ENCODE measurements at places on chromosomes 6 and 20.

DNA sequence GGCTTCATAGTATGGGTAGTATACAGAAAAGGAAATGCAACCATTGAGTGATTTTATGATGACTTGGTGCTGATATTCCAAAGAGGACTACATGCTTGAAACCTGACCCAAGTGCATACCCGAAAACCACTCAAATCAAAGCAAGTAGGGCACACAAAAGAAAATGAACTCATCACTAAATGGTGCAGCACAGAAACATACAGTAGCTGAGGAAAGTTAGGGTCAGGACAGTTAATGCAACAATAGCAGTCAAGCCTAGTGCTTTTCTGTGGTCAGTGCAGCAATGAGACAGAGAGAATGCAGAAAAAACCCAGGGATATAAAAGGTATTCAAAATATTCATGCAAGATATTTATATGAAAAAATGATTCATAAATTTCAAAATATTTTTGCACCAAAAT, 711.1 kb downstream of the EPHA7 start:
- DNase-seq: no peak

GRCh38 chr6:97841763-97842162, 558.7 kb upstream of the MMS22L start:
- DNase-seq: no peak

GRCh38 chr20:48431653-48432493, 395.9 kb downstream of the PREX1 start:
- DNase-seq: no peak

- no peak for DNase-seq
Observed at GRCh38 chr6:73042892-73043291, 182.4 kb downstream of the KHDC1L start.

DNA sequence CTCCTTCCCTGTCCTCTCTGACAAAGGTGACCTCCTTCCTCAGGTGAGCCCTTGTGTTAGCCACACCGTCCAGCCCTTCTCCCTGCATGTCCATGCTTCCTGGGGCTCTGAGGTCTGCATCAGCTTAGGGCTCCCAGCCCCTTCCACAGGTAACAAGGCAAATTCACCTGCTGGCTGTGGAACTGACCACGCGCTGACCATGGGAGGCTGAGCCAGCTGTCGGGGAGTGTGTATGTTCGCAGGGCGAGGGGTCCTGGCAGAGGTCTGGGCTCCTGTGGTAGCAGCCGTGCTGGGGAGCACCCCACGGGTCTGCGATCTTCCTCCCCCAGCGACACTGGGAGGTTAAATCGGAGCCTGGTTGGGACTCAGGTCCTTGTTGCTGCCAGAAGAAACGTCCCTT, 136.7 kb downstream of the PHACTR3 start:
- DNase-seq: no peak

DNA sequence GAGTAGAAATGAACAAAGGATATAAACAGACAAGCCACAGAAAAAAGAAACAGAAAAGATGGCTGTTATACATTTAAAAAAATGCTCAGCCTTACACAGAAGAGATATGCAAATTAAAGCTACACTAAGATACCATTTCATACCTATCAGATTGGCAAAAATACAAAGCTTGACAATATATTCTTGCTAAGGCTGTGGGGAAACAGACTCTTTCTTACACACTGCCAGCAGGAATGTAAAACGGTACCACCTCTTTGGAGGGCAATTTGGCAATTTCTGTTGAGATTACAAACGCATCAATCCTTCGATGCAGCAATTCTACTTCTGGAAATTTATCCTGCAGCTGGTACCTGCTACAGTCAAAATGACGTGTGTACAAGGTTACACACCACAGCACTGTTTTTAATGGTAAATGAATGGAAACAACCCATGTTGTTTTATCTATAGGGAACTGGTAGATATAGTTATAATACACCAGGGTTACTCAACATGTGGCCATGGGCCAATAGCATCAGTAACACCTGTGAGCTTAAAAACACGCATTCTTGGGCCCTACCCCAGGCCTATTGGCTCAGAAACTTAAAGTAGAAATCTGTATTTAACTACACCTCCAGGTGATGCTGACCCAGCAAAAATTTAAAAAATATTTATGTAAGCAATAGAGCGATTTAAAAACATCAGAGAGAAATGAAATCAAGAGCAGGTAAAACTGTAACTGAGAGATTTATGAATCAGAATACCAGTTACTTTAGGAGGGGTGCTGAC, 53.3 kb downstream of the TRAM2 start:
- peak; percentile 23 for DNase-seq

- DNase-seq: no peak
Observed at GRCh38 chr6:166507809-166508564, 78.5 kb downstream of the RAMACL start.

DNA sequence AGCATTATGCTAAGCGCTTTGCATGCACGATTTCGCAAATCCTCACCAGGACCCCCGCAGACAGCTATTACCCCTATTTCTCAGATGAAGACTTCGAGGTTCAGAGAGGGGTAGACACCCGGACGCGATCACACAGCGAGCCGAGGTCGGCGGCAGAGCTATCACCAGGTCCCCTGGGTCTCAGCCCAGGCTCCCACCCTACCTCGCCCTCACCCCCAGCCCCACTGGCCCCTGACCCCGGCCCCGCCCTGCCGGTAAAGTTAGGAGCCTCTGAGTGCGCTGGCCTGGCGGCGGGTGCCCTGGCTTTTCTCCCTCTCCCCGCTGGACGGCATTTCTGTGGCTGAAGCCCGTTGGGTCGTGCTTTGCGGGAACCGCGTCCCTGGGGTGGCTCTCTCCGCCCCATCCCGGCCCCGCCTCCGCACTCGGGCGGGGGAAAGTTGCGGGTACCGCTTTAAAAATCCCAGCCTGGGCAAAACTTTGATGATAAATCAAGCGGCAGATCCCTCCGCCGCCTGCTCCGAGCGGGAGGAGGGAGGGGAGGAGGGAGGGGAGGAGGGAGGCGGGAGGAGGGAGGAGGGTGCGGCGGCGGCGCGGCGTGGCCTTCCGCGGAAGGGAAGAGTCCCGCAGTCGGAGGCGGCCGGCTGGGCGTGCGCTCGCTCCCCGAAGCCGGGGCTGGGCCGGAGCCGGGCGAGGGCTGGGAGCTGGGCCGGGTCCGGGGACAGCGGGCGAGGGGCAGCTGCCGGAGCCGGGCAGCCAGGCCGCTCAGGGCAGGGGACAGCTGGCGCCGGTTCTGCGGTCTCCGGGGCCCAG, at the start of gene VSTM2L:
VSTM2L (plus strand) TSS at position 624 of the 810 bp plus-strand sequence. CDS start 224 bp downstream, outside the sequence.
- peak; percentile 8 for DNase-seq

DNA sequence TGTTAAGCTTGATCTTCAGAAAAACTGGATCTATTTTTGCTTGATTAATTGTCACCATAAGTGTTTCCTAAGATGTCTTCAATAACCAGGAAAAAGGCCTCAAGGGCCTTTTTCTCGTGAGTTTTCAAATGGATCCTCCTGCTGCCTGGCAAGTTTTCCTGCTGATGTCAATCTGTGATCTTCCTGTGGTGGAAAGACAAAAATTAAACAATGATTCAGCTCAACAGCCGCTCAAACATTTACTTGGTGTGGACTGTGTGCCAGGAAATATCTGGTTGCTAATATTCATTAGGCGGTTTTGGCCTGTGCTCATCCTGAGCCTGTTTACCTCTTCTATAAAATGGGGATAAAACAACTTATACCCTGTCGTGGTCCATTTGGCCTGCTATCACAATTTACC, 35.4 kb upstream of the SSTR4 start:
- no peak for DNase-seq

DNA sequence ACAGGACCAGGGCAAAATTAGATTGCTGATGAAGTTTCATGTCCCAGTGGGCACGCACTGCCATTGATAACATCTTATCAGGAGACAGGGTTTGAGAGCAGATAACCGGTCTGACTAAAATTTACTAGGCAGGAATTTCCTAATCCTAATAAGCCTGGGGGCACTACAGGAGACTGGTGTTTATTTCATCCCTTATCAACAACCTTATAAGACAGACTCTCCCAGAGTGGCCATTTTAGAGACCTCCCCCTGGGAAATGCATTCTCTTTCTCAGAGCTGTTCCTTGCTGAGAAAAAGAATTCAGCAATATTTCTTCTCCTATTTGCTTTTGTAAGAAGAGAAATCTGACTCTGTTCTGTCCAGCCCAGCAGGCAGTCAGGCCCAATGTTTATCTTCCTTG, 423.4 kb upstream of the IMPG1 start:
- DNase-seq: no peak

DNA sequence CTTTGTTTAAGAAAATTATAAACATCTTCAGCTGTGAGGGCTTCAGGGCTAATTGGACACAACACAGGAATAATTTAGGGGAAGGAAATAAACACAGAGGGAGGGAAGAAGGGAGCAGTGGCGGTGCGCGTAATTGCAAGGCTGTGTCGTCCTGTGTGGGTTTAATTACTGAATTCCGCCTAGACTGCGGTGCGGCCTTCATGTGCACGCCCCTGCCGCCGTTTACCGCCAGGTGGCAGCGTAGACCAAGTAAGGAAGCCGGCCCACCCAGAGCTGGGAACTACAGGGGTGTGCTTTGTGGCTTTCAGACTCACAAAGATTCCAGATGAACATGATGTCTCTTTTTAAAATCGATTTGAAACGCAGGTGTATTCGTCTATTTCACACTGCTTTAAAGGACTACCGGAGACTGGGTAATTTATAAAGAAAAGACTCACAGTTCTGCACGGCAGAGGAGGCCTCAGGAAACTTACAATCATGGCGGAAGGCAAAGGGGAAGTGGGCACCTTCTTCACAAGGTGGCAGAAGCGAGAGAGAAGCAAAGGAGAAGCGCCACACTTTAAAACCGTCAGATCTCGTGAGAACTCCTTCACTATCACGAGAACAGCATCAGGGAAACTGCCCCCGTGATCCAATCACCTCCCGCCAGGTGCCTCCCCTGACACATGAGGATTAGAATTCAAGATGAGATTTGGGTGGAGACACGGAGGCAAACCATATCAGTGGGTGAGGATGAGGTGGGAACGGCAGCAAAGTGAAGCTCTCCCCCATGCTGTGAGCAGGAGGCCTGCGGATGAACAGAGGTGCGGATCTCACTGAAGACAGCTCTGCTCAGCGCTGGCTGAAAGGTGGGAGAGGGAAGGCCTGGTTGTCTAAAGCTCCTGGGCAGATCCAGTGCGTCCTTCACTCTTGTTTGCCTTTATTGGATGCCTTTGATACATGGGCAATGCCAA, 222.0 kb upstream of the PDE10A start:
- DNase-seq: no peak

DNA sequence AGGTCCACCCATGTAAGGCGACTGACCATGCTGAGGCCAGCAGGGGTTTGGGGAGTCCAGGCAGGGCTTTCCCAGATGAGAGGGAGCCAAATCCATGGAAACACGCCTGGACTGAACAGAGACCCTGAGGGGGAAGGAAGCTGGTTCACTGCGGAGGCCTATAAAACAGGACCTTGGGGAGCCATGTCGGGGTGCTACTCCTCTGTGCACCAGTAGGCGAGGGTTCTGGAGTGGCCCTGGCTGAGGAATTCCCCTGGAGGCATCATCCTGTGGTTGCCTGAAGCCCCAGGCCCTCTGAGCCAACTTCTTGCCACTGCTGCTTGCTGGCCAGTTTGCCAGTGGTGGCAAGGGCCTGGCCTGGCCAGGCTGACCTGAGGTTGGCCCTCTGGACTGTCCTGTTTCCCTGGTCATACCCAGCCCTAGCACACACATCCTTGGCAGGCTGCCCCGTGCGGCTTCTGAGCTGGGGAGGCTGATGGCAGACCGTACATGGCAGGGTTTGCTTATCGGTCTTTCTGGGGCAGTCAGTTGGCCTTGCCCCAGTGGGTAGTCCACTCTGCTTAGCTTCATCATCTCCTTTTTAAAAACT, 2.2 kb upstream of the LRRN4 start:
- no peak for DNase-seq

- no peak for DNase-seq
Observed at GRCh38 chr6:163243692-163244589, 170.6 kb upstream of the QKI start.

GRCh38 chr6:64064919-64065318, 429.3 kb downstream of the PHF3 start:
- no peak for DNase-seq

- no peak for DNase-seq
Observed at GRCh38 chr6:17091122-17091521, 10.7 kb upstream of the STMND1 start.

DNA sequence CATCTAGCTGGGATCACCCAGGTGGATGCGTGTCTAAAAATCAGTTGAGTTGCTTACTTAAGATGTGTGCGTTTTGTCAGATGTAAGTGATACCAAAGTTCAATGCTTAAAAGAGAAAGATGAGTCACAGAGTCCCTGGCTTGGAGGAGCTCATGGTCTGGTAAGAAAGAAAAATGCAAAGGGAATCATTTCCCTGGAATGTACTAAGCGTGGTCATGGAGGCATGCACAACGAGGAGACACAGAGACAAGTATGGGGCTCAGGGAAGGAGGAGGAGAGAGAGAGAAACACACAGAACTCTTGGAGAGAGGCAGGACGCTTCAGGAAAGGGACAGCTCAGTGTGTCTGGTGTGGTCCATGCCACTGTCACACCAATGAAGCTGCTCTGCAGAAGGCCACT, 186.9 kb upstream of the GMDS start:
- no peak for DNase-seq

- no peak for DNase-seq
Observed at GRCh38 chr20:37571033-37571432, 43.4 kb upstream of the BLCAP start.

DNA sequence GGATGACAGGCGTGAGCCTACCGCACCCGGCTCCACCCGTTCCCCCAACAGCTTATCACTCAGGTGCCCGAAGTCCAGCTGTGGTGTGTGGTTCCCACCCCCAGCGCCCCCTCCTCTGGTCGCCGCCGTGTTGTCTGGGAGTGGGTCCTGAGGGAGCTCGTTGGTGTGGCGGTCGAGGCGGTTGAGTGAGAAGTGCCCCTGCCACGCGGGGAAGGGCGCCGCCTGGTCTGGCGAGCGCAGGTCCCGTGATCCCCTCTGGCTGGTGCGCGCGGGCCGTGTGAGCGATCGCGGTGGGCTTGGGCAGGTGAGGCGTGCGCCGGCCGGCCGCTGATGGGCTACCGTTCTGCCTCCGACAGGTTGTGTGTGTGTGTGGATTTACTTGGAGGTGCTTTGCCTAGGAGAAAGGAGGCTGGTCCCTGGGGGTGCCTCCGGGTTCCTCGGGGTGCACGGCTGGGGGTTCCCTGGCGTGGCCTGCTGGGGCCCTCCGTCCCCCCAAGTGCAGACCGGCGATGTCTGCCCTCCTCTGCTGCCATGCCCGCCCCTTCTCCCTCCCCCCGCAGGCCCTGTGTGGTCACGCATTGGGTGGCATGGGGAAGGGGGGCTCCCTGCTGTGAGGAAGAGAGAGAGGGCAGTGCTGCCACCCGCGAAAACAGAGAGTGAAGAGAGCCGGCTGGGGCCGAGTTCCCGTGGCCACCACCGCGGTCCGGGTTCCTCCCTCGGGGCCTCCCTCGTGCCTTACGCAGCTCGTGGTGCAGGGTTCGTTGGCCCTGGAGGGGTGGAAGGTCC, 336.0 kb upstream of the DEFB115 start:
- DNase-seq: no peak

- no peak for DNase-seq
Observed at GRCh38 chr6:129320892-129321291, 389.1 kb downstream of the ARHGAP18 start.

DNA sequence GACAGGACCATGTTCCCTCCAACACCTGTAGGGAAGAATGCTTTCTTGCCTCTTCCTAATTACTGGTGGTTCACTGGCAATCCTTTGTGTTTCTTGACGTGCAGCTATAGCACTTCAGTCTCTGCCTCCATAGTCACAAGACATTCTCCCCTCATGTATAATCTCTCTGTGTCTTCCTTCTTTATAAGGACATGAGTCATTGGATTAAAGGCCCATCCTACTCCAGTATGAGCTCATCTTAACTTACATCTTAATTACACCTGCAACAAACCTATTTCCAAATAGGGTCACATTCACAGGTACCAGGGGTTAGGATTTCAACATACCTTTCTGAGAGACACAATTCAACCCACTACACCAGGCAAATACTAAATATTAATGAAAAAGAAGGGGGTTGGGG, 213.6 kb downstream of the RNGTT start:
- DNase-seq: no peak
